Activated CD4-positive, alpha-beta T cell treated with anti-CD3 and anti-CD28 coated beads, Interleukin-2, amount 50 U/mL, for 24 hours (primary cell): ENCODE measurements at places on chromosomes 6 and 20.
A peak's percentile ranks its signal among the peaks of the same experiment; 100 is the strongest.

DNA sequence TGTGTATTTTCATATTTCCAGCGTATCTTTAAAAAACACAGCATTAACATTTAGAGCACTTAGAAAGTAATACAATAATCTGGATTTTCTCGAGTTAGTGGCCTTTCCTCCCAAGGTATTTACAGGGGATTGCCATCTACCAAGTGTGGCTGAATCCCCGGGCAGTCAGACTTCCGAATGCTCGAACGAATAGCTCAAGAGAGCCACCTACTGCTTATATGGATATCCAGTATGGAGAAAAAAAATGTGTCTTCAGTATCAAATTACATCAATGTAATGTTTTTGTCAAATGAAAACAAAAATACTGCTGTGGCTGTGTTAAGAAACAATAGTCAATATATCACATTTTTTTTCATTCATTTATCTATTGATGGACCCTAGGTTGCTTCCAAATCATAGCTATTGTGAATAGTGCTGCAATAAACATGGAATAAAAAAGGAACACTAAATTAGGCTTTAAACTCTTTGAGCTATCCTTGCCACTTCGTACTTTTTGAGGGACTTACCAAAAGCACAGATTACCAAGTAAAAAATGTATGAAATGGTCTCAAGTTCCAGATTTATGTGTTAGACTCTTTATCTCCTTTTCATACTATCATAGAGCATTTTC lies 654.5 kb upstream of the PTCHD4 start:
- no peak for DNase-seq

GRCh38 chr6:149476789-149477455 lies 7.9 kb downstream of the ZC3H12D start:
- no peak for DNase-seq

DNA sequence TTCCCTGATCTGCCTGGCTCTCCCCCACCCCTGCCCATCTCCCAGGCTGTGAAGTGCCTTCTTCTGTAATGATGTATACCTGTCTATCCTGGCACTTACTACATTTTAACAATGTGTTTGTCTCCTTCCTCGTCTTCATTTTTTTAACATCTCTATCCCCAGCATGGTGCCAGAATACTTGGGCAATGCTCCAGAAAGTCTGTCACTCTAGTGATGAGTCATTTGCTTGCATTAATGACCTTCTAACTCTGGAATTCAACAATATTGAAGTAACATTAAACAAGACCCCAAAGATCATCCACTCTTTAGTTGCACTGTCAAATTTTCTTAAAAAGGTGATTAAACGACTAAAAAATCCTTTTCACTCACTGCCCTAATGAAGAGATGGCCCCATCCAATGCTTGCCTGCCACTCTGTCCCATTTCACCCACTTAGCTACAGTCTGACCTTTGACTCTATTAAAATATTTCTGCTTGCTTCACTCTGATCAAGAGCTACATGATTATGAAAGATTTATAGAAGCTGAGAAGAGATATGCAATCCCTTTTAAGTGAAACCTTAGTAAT lies 7.7 kb upstream of the KLHL31 start:
- DNase-seq = no peak

- no peak for DNase-seq
Measured at GRCh38 chr6:73951183-73951582, 255.2 kb downstream of the CD109 start.

DNA sequence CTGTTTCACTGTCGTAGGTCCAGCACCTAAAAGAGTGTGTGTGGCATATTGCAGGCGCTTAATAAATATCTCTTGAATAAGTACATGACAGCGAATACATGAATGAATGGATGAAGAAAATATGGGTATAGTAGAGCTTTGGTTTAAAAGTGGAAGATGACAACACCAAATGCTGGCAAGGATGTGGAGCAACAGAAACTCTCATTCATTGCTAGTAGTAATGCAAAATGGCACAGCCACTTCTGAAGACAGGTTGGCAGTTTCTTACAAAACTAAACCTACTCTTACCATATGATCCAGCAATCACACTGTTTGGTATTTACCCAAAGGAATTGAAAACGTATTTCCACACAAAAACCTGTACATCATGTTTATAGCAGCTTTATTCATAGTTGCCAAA lies 36.3 kb upstream of the ARFGEF2 start:
- DNase-seq = no peak

- no peak for DNase-seq
Measured at GRCh38 chr6:119586250-119586882, 236.8 kb upstream of the MAN1A1 start.

DNA sequence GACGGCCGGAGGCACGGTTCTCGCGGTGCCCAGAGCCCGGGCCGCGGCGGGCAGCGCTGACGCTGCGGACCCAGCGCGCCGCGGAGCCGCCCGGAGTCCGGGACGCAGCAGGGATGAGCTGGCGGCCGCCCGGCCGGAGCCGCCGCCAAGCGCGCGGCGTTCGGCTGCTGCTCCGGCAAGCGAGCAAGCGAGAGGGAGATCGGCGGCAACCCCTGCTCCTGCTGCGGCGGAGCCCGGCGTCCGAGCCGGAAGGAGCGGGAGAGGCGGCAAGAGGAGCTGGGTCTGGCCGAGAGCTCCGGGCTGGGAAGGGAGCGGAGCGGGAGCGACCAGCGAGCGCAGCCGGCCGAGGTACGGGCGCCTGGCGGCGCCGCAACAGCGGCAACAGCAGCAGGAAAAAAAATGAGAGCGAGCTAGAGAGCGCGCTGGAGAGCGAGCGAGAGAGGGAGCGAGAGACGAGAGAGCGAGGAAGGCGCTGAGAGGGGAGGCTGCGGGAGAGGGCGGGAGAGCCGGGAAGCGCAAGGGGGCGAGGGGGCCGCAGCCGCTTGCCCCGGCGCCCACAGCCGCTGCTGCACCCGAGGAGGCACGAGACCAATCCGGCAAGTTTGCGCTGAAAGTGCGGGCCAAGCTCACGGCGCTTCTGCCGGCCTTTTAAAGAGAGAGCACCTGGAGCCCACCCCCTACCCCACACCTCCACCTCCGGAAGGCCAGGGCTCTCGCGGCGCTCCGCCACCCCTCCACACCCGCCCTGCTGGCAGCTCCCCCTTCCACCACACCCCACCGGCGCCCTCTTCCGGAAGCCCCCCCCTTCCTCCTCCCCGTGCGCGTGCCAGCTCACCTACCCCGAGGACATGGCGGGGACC lies 496 bp downstream of the GRM4 start:
- DNase-seq = no peak

- no peak for DNase-seq
Measured at GRCh38 chr6:35237476-35237875, 22.1 kb upstream of the ZNF76 start.

- DNase-seq = no peak
Measured at GRCh38 chr20:57698116-57698866, 11.5 kb downstream of the PMEPA1 start.

DNA sequence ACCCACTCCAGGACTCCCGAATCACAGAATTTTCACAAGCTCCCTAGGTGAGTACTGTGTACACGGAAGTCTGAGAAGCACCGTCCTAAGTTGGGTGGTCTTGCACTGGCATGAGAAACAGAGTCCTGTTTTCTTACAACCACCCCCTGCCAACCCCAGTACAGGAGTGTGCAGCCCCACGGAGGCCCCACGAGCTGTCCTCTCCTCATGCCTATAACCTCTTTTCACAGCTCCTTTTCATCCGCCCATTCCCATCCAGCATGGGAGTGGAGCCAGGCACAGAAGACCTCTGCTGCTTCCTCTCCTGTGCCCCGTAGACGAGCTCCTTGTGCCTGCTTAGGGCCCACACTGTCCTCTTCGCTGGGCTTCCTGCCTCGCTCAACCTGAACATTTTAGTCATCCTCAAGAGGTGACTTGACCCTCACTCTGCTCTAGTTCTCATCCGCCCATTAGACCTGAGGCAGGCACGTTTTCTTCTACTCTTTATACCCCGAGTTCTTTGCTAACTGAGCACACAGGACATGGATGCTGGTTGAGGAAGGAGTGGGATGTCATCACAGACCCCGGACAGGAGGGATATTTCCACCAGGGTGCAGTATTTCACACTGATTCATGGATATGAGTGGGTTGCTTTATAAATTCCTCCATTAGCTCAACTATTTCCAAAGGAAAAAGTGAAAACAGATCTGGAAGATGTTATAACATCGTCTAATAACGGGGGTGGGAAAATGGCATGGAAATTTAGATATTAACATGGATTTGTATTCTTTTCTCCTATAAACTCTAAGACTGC lies 160.5 kb downstream of the TTLL2 start:
- DNase-seq = no peak

DNA sequence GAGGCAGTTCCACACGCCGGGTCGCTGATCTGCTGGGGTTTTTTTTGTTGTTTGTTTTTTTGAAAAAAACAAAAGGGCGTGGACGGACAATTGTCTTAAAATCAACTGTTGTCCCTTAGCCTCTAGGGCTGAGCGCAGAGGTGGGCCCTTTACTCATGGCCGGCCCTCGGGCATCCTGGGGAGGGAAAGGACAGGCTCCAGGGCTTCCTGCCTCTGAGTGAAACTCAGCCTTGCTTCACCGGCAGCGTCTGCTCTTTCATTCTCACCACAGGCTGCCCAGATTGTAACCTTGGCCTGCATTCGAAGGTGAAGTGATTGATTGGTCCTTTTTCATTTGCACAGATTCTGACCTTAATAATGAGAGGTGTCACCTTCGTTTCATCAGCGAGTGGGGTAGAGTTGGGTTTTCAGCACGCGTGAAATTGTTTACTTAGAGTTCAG lies 797 bp downstream of the SMIM13 start:
- DNase-seq = peak; percentile 24

- DNase-seq = no peak
Measured at GRCh38 chr6:77245026-77245425, 218.3 kb downstream of the HTR1B start.

DNA sequence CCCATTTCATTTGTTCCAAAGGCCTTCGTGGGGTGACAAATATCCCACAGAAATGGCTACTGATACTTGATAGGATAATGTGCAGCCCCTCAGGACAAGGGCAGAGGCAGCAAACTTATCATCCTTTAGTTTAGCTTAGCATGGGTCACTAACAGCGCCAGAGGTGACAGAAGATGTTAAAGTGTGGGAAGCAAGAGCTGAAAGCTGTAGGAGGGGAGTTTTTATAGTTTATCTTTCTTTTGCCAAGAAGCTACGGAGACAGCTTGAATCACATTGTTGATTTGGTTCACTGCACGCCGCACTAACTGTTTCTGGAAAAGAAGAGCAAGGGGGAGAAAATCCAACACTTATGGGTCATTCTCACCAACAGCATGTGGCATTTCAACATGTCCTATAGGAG lies 773.9 kb upstream of the MMS22L start:
- no peak for DNase-seq

GRCh38 chr6:89368999-89369398 lies 16.5 kb upstream of the UBE2J1 start:
- no peak for DNase-seq

DNA sequence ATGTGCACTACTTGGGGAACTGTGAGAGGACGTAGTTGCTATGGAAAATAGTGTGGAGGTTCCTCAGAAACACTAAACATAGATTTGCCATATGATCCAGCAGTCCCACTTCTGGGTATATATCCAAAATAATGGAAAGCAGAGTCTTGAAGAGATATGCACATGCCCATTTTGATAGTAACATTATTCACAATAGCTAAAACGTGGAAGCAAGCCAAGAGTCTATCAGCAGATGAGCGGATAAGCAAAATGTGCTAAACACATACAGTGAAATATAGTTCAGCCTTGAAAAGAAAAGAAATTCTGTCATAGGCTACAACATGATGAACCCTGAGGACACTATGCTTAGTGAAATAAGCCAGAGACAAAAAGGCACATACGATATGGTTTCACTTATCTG lies 11.1 kb downstream of the SYNDIG1 start:
- no peak for DNase-seq

GRCh38 chr6:101517632-101518031 lies 124.1 kb downstream of the GRIK2 start:
- DNase-seq = no peak

GRCh38 chr20:63792866-63793265 lies 38.2 kb downstream of the ZBTB46 start:
- DNase-seq = no peak

GRCh38 chr20:56715309-56715708 lies 86.2 kb downstream of the TFAP2C start:
- no peak for DNase-seq
